ENCODE measurements at places on chromosomes 6 and 20.

DNA sequence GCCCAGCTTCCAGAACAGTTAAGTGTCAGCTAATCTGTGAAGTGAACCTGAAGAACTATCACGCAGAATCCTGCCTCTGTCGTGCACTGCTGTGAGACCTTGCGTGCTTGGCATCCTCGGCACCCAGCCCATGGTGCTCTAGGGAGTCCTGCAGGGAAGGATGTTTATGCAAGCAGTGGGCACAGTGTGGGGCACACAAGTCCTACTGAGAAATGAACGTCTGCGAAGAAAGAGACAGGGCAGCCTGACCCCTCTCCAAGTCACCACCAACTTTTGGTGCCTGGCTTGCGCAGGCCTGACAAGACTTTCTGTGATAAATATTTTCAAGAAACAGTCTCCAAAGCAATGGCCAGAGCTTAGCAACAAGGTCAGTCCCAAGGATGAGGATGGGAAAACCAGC lies 68.0 kb downstream of the MYH7B start:
- no peak overlapping the region for H3K27ac ChIP-seq
- peaks cover 8% of the 10 kb centered on the region for H3K36me3 ChIP-seq
- no peak overlapping the region for H3K4me3 ChIP-seq
- no peak for DNase-seq
- H3K27me3 ChIP-seq, result no peaks in the 10 kb centered on the region

GRCh38 chr6:34595332-34596184 lies 39.4 kb upstream of the SPDEF start:
- H3K4me3 ChIP-seq, result no peak overlapping the region
- H3K27me3 ChIP-seq, result no peaks in the 10 kb centered on the region
- H3K4me1 ChIP-seq, result peaks cover 4% of the 10 kb centered on the region
- no peak overlapping the region for H3K27ac ChIP-seq
- no peak for DNase-seq

GRCh38 chr6:35370124-35370741 lies 27.9 kb downstream of the PPARD start:
- H3K4me1 ChIP-seq, result peaks cover 41% of the 10 kb centered on the region
- no peak overlapping the region for H3K4me3 ChIP-seq
- H3K27ac ChIP-seq, result peak overlapping the region; percentile 24
- H3K36me3 ChIP-seq, result peaks cover 8% of the 10 kb centered on the region

DNA sequence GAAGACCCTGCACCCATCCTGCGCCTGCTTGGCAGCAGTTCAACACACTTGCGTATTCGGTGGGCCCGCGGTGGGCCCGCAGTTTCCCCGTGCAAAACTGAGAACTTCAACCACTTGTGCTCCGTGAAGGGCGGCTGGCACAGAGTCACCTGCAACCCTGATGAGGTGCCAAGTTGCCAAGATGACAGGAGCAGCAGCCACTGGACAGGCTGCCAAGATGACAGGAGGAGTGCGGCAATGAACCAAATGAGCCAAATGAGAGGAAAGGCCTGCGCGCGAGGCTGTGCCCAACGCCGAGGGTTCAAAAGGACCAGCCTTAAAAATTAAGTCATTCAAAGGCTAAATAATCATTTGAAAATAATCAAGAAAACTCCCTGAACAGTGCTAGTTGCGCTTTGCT lies 20.1 kb downstream of the DIDO1 start:
- H3K27me3 ChIP-seq, result no peaks in the 10 kb centered on the region
- H3K27ac ChIP-seq, result no peak overlapping the region
- H3K4me3 ChIP-seq, result no peak overlapping the region
- no peak for DNase-seq
- H3K4me1 ChIP-seq, result no peaks in the 10 kb centered on the region

DNA sequence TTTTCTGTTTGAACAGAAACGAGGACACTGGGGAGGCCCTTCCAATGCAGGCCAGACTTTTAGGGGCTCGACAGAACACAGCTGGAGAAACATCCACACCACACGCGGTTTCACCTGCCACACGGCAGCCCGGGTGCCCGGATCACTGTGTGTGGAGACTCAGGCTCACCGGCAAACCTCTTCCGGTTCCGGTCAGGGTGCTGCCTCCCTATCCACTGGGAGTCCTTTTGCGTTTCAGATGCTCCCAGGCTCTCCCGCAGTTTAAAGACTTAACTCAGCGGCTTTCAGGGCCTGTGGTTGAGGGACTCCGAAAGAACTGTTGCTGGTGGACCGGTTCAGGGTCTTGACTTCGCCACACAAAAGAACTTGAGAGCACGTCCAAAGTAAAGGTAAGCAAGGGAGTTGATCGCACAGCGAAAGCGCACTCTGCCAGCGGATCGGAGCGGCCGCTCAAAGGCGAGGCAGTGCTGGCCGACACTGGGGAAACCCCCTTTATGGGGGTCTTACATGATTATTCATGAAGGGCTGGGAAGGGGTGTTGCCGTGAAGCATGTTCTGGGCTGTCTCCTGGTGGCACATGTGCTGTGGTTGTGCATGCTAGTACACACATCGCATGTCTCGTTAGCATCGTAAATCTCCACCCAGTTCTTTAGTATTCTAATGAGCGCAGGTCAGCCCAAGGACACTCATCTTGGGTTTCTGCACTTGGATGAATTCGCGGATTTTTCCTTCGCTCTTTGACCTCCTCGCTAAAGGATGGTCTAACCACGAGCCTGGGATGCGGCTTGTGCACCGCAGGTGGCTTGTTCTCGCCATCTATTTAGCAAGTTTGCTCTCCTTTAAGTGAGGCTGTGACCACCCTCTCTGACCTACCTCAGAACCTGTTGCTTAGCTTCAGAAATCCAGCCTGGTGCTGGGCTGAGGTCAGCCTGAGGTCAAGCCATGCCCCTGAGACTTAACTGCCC lies 180.3 kb downstream of the CDH26 start:
- no peaks in the 10 kb centered on the region for H3K4me1 ChIP-seq
- H3K27ac ChIP-seq, result no peak overlapping the region
- no peaks in the 10 kb centered on the region for H3K36me3 ChIP-seq
- DNase-seq, result no peak
- no peak overlapping the region for H3K4me3 ChIP-seq

DNA sequence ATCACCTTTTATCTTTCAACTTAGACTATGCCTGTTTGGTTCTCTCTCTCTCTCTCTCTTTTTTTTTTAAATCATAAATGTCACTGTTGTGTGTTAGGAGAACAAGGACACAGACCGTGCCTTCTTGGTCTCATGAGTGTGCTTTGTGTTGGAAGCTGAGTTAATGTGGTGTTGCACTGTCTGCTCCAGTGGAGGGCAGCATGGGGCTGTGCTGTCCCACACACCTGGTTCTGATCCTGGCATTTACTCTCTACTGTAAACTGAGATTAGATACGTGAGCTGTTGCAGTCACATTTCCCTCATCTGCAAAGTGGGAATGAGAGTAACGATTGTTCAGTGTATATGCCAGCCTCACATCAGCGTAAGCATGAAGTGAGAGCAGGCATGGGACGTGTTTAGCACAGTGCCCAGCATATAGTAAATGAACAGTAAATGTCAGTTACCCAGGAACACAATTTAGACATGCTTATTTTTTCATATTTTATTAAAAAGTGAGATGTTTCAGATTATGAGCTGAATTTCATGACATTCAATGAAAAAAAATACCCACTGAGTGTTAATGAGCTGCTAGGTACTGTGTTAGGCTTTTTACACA lies 161.1 kb downstream of the FARS2 start:
- peaks cover 4% of the 10 kb centered on the region for H3K4me1 ChIP-seq
- H3K27me3 ChIP-seq, result no peaks in the 10 kb centered on the region
- no peak overlapping the region for H3K4me3 ChIP-seq
- no peak overlapping the region for H3K27ac ChIP-seq

GRCh38 chr6:41022294-41022693 lies 16.7 kb downstream of the UNC5CL start:
- H3K4me1 ChIP-seq, result peaks cover 11% of the 10 kb centered on the region
- H3K36me3 ChIP-seq, result no peaks in the 10 kb centered on the region
- H3K27me3 ChIP-seq, result no peaks in the 10 kb centered on the region
- DNase-seq, result no peak
- no peak overlapping the region for H3K4me3 ChIP-seq
- no peak overlapping the region for H3K27ac ChIP-seq

Measured in neural crest cell (in vitro differentiated cells).